ENCODE measurements at places on chromosomes 5 and 9.

GRCh38 chr5:112491257-112491656 lies 72.2 kb upstream of the EPB41L4A start:
- no peak for DNase-seq

- DNase-seq = no peak
Observed at GRCh38 chr5:144815131-144815530, 644.5 kb downstream of the KCTD16 start.

- DNase-seq = no peak
Observed at GRCh38 chr5:146474065-146474464, 26.9 kb downstream of the TCERG1 start.

DNA sequence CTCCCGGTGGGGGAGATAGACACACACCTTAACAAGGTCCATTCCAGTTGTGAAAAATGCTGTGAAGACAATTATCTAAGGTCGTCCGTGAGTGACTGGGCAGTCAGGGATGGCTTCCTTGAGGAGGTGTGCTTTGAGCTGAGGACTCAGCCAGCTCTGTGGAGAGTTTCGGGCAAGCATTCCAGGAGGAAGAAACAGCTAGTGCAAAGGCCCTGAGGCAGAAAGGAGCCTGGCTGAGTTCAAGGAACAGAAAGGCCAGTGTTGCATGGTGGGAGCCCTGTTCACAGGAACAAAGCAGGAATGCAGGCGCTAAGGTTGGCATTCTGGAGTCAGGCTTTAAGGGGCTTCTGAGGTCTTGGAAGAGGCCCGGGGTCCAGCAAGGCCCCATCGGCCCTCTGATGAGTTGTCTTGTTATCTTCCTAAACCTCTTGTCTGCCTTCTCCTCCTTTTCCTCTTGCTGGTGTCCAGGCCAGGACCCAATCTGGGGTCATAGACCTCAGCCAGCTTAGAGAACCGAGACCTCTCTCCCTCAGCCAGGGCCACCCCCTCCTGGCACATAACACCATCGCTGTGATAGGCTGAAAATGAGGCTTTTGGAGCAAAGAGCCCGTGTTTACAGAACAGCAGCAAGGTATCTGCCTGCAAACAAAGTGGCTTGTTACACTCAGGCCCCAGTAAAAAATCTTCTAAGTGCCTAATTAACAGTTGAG lies 270.2 kb upstream of the MVB12B start:
- no peak for DNase-seq

DNA sequence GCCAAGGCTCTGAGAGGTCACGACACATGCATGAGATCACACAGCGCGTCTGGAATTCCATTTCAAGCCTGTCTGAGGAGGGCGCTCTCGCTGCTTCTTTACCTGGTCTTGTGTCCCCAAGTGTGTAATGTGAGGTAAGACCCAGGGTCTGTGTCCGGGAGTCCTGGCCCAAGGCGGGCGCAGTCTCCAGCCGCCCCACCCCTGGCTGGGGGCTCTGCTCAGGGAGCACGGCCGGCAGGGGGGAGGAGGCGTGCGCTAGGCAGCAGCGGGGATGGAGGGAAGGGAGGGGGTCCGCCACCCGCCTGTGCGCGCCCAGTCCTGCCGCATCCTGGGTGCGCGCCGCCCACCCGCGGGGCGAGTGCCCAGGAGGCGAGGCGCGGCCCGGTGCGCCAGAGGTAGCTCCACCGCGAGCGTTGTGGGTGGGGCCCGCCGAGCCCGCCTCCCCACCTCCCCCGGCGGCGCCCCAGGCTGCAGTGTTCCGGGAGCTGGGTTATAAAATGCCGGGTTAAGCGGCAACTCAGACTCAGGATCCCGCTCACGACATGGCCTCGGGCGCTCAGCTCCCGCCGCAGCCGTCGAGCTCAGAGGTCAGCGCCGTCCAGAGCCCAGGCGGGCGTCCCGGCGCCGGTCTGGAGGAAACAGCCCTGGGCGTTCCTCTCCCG lies at the start of gene CCNI2:
Gene CCNI2 (plus strand): TSS at position 473 of the 662 bp plus-strand sequence. CDS start 70 bp downstream, at position 543.
- DNase-seq = peak; percentile 10

DNA sequence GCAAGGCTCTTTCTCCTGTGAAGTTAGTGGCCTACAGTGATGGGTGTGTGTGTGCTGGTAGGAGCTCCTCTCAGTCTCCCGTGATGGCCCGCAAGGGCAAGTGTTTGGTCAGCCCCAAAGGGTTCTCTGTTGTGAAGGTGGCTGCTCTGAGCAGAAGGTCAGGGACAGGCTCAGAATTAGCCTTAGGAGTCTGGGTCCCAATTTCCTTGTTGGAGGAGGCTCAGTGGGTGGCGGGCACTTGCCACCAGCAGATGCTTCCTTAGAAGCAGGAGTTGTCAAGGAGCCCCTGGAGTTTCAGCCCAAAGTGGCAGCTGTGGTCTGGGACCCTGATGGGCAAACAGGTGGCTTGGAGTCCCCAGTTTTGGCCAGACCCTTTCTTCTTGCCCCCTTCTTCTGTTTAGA lies 154.4 kb downstream of the MACROH2A1 start:
- no peak for DNase-seq

- DNase-seq = no peak
Observed at GRCh38 chr9:90107040-90107725, 502.4 kb downstream of the GADD45G start.

DNA sequence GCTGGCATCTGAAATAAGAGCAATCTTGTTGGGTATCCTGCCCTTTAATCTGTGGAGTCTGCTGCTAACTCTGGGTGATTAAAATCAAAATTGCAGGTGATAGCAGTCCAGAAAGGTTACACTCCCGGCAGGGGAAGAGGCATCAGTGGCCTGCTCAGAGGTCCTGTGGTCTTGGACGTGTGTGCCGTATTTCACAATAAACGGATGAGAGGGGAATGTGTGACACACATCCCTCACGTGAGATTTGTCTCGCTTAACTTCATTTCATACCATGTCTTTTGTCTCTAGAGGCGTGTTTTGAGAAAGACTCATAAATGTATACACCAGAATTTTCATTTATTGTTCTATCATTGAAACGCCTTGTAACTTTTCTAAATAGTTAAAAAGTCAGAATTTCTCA lies 36.6 kb downstream of the FAM240B start:
- DNase-seq = no peak

- no peak for DNase-seq
Observed at GRCh38 chr5:143649937-143650621, 161.9 kb upstream of the HMHB1 start.

GRCh38 chr5:180592176-180592575 lies 877 bp upstream of the SCGB3A1 start:
- DNase-seq = no peak

- no peak for DNase-seq
Observed at GRCh38 chr5:40716000-40716399, 36.3 kb downstream of the PTGER4 start.

DNA sequence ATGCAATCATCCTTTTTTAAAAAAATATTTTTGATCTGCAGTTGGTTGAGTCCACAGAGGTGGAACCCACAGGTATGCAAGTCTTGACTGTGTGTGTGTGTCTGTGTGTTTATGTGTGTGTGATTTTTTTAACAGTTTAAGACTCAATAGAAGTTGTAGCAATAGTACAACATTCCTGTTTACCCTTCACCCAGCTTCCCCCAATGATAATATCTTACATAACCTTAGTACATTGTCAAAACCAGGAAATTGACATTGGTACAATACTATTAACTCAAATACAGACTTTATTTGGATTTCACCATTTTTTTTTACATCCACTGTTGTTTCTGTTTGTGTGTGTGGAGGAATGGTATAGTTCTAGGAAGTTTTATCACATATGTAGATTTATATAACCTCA lies 81.8 kb downstream of the SV2C start:
- no peak for DNase-seq

DNA sequence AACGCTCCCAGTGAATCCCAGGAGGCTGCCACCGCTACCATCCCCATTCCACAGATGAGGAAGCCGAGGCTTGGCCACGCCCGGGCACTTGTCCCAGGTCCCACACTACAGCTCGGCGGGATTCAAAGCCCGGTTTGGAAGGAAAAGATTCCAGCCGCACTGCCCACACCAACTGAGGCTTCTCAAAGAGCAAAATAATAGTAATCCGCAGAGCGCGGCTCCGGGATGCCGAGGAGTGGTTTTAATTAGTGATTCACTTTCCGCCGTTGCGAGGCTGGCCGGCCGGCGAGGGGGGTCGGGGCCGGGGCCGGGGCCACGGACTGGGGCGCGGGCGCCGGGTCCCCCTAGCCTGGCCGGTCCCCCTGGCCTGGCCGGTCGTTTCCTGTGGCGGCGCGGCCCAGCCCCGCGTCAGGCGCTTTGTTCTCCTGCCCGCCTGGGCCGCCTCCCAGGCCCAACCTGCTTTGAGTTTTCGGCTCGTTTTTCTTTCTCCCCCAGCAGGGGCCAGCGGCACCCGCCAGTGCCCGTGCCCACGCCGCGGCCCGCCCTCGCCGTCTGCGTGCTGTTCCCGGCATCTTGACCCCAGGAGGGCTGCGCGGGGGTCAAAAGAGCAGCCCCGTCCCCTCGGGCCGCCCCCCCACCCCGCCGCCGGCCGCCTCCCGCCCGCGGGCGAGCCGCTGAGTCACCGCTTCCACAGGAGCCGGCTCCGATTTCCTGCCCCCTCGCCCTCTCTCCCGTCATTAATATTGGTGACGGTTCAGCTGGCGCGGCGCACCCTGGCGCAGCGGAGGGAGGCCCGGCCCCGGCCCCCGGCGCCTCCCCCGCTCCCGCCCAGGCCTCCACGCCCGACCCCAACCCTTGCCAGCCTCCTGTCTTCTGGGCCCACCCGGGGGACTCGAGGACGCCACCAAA lies 31.2 kb downstream of the FGF18 start:
- DNase-seq = no peak

GRCh38 chr9:7154650-7155049 lies 396.9 kb downstream of the KDM4C start:
- DNase-seq = no peak

DNA sequence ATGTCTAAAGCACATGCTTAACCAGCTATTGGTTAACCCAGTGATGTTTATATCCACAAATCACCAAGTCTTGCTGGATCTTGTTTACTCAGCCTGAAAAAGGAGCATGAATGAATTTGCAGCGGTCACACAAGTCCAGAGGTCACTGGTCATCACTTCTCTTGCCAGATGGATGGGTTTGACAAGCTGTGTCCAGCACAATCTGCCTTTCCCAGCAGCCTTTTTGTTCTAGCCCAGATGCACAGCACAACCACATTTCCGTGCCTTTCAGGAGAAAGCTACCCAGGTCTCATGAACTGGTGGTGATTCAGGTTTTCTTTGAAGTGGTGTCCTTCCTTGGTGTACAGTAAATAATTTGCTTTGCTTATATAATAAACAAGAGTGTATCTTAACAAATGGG lies 32.1 kb downstream of the TMEM252 start:
- DNase-seq = no peak

GRCh38 chr9:83649515-83649914 lies 26.6 kb downstream of the IDNK start:
- DNase-seq = no peak

GRCh38 chr5:69334793-69335268 lies 2.2 kb upstream of the CCDC125 start:
- DNase-seq = peak; percentile 75

- no peak for DNase-seq
Observed at GRCh38 chr9:123669346-123669745, 260.6 kb downstream of the DENND1A start.

DNA sequence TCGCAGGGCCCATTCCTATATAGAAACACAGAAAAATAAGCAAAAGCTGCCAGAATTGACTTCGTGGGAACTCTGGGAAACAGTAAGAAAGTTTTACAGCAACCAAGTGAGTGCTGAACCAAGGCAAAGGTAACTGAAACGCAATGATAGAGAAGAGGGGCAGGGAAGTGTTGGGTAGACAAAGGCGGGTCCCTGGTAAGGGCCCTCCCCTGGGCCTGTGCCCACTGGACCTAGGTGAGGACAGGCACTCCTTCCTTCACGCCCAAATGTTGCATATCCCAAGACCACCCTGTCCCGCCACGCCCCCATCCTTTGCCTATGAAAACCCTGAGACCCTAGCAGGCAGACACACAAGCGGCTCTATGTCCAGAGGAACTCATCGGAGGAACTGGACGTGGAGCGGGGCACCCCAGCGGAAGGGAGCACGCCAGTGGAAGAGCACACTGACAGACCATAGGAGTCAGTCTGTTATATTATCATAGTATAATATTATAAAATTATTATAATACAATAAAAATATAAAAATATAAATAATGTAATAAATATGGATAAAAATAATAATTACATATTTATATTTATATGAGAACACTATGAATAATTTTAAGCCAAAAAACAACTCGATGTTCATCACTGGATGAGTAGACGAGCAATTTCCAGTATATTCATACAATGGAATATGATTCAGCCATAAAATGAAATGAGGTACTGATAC lies 27.9 kb downstream of the CDKN2A start:
- DNase-seq = no peak

GRCh38 chr5:59058969-59059687 lies 476.3 kb downstream of the RAB3C start:
- no peak for DNase-seq

- no peak for DNase-seq
Observed at GRCh38 chr5:60482301-60482700, 217.7 kb downstream of the DEPDC1B start.

DNA sequence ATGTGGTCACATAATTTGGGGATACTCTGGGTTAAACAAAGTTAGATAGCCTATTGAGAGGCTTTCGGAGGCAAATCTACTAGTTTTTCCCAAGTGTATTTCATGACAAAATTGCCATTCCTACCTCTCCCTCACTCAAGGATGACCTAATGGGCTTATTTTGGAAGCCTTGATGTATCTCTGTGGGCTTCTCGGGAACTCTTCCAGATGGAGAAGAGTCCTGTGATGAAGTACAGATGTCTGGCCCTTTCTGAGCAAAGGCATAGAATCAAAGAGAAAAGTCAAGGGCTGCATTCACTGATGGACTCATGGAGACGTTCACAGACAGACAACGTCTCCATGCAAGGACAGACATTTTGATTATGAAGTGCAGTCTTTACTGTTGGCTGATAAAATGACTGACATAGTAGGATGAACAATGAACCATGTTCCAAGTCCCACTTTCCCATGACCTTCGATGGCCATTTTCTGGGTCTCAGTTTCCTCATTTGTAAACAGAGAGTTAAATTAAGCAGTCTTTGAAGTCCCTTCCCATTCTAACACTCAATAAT lies 347.2 kb upstream of the CD180 start:
- no peak for DNase-seq

DNA sequence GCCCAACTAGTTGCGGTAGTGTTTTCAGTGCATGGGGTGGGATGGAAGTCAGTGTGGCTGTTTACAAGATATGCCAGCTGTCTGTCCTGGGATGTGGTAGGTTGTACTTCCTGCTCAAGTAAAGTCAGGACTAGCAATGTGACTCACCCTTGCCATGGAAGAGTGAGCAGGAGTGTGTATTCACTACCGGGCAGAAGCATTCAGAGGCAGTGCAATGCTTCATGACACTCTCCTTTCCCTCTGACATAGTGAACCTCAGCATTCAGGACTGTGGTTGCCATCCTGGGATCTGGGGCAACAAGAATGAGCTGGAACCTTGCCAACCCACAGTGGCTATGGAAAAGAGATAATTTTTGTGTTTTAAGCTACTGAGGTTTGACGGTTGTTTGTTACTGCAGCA lies 68.9 kb downstream of the BOD1 start:
- no peak for DNase-seq

Measured in stimulated activated CD4-positive, alpha-beta T cell treated with anti-CD3 and anti-CD28 coated beads, Interleukin-15, amount 100 ng/mL, for 48 hours (primary cell).